NCI-H1105 (cell line): ENCODE measurements at places on chromosomes 11 and 22.

DNA sequence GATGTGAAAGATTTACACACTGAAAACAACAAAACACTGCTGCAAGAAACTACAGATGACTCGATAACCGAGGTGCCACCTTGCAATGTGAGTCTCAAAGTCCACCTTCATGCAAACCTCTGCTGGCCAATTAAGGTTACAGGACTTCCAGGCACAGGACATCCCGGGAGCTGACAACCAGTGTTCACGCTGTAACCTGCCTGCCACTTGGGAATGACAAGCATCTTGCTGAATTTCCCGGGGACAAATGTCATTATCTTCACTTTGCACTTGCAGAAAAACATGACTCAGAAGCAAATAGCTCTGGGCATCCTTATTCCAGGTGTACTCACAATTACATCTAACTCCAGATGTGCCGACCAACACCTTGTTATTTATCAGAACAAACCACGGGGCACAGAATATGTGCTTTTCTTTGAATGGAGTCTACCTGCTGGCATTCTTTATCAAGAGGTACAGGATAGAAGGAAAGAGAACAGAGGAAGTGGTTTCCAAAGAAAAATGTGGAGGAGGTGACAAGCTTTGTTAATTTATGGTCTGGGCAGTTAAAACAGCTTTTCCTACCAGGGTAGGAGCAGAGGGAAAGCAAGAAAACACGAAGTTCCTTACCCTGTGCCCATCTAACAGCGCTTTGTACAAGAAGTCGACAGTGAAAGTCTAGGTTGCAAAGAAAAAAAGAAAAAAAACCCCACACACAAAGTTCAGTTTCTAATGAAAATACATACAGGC lies 72.3 kb downstream of the SHANK2 start:
- no peak for DNase-seq

DNA sequence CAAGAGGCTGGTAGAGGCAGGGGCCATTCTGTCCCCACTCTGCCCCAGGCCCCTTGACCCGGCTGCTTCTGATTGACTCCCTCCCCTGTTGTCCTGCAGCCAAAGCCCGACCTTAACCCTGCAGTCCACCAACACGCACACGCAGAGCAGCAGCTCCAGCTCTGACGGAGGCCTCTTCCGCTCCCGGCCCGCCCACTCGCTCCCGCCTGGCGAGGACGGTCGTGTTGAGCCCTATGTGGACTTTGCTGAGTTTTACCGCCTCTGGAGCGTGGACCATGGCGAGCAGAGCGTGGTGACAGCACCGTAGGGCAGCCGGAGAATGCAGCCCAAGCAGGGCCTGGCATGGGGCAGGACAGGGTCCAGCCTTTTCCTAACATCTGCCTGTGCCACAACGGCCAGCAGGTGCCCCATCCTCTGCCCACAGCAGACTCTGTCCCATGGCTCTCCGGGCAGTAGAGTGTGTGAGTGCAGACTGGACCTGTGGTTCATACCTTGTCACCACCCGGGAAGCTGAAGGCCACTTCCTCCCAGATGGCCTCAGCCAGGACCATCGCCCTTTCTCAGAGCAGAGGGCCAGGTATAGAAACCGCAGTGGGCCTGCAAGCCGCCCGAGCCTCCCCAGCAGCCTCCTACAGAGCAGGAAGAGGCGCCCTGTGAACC lies 26.8 kb upstream of the MGAT3 start:
- no peak for DNase-seq

DNA sequence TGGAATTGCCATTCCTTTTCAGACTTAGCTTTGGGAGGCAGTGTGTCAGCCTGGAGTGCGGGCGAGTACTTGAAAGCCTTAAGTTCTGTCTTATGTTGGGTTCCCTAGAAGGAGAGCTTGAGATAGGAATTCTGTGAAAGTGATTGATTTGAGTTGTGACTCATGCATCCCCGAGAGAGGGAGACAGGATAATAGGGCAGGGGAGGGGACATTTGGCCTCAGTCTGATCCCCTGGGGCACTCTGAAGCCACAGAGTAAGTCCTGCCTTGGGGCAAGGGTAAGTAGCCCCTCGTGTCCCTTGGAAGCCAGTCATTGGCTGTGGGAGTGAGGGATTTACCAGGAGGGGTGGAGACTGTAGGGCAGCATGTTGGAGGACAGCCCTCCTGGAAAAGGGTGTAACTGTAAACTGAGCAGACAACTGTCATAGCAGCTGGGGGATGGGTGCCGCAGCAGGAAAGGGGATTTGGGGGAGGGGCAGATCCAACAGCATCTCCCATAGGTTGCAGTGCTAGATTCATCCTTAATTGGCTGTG lies 44.0 kb downstream of the KIAA1671 start:
- DNase-seq, result no peak

- DNase-seq, result no peak
These were observed 18.3 kb upstream of the RTCB start for GRCh38 chr22:32430352-32430751.

DNA sequence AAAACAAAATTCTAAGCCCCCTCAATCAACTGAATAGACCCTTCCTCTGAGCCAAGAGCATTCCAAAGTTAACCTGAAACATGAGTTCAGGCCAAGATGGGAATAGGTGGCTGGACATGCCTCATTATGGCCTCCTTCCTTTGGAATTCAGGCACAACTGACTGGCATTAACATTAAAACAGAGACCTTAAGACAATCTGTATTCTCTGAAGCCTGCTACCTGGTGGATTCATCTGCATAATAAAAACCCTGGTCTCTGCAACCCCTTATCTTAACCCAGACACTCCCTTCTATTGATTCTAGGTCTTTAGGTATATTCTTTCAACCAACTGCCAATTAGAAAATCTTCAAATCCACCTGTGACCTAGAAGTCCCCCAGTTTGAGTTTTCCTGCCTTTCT lies 66.3 kb downstream of the JRKL start:
- DNase-seq, result no peak

DNA sequence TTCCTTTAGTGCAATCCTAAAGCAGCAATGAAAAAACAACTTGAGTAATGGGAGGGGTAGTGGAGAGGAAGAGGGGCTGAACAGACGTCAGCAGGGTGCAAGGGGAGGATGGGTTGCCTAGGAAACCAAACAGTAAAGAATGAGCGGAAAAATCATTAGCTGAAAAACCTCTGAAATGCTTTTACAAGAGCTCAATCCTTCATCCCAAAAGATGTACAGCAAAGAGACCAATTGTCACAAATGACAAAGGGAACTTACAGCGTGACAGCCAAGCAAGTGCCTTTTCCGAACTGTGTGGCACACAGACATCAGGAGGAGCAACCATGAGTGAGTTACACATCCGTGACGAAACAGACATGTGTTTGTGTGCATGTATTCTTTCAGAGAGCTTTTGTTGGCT lies 104.6 kb downstream of the SIK3 start:
- no peak for DNase-seq

DNA sequence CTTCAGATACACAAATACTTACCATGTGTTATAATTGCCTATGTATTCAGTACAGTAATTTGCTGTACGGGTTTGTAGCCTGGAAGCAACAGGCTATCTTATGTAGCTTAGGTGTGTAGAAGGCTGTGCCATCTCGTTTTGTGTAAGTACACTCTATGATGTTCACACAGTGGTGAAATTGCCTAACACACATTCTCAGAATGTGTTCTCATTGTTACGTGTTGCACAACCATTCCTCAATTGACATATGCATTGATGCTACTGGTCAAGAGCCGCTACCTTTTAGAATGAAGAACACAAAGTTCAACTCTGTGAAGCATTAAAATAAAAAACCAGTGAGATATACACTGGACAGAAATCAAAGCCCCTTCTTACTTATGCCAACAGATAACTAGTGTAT lies 26.7 kb downstream of the SVIP start:
- no peak for DNase-seq

GRCh38 chr11:95599959-95600586 lies 189.5 kb downstream of the FAM76B start:
- no peak for DNase-seq

- no peak for DNase-seq
These were observed 23.7 kb downstream of the NCF4 start for GRCh38 chr22:36884349-36885158.

DNA sequence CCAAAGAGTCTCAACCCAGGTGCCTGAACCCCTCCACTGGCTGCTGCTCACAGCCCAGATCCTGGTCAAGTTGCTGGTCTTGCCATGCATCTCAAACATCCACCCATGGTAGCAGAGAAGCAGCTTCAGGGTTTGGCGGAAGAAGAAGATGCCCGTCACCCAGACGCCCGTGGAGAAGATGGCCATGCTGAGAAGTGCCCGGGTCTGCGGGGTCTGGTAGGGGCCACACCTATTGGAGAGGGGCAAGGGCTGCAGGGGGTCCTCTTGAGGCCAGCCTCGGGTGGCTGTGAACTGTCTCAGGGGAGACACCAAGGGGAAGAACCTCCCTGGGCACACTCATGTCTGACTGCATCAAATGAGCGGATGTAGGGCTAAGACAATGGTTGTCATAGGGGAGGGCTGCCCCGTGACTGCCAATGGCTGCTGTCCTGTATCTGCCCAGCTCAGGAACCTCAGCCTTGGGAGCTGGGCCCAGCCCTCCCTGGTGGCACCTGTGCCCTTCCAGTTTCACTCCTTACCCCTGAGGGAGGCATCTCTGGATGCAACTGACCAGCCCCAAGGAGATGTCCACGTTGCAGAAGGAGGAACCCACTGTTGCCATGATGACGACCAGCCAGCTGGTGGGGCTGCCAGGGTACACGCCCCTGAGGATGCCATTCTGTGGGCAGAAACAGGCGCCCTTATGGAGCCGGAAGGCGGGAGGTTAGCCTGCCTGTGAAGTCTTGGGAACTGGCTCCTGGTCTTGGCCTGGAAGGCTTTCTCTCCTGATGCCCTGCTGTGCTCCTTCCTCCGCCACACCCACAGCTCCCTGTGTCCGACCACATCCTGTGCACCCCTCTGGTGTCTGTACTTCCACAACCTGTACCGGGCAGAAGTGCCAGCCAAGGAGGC lies 1.2 kb downstream of the CPT1B start:
- no peak for DNase-seq

DNA sequence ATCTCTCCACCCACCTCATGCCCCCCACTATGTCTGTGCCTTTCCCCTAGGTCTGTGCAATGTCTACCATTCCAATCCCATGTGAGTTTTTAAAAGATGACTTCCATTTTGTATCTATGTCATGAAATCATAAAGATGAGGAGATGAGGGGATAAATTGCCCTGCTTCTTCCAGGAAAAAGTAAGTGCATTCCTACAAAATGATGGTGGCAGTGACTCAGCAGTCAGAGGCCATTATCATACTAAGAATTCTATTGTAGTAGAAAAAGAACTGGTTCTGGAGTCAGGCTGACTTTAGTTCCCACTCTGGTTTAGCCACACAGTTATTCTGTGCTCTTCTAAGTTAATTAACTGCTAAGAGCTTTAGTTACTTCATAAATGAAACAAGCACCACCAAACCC lies 89.6 kb upstream of the API5 start:
- no peak for DNase-seq

DNA sequence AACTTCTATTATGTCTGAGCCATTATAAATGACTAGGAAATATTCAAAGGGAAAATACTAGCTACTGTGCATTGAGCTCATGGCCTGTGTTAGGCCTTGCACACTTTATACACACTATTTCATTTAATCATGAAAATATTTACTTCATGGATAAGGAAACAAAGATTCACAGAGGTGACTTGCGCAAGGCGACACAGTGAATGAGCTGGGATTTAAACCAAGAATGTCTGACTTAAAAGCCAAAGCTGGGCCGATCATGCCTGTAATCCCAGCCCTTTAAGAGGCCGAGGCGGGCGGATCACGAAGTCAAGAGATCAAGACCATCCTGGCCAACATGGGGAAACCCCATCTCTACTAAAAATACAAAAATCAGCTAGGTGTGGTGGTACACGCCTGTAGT lies 231.5 kb downstream of the MIAT start:
- DNase-seq, result no peak

- no peak for DNase-seq
These were observed 52.6 kb downstream of the PITPNB start for GRCh38 chr22:27866135-27867084.

DNA sequence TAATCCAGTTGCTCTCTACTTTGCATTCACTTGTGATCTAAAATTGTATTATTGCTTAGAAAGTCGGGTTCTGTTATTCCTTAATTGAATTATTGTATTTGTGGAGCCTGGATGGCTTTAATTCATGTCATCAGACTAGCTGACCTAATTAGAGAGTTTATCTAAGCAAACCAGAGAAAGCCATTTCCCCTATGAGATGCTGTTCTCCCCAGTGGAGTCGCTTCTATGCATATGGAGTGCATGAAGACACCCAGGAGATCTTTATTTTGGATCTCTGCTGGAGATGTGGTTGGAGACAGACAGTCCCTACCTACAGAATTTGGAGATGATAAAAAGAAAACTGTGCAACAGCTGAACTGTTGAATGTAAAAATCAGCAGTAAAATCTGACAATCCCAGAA lies 45.2 kb upstream of the MYO18B start:
- no peak for DNase-seq

DNA sequence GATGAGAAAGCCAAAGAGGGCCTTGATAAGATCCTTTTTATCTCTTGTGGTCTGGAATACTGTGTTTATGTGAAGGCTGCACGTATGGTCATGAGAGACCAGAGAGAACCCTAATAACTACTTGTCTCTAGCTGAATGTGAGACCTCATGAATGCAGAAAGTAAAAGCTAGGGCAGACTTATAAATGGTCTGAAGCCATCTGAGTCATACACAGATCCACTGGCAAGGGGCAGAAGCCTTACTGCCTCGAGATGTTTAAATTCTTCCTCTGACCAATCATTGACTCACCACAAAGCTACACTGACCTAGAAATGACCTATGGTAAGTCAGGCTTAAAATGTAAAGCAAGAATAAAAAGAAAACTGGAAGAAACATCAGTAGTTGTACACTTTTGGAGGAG lies 22.7 kb upstream of the OR4B1 start:
- no peak for DNase-seq

DNA sequence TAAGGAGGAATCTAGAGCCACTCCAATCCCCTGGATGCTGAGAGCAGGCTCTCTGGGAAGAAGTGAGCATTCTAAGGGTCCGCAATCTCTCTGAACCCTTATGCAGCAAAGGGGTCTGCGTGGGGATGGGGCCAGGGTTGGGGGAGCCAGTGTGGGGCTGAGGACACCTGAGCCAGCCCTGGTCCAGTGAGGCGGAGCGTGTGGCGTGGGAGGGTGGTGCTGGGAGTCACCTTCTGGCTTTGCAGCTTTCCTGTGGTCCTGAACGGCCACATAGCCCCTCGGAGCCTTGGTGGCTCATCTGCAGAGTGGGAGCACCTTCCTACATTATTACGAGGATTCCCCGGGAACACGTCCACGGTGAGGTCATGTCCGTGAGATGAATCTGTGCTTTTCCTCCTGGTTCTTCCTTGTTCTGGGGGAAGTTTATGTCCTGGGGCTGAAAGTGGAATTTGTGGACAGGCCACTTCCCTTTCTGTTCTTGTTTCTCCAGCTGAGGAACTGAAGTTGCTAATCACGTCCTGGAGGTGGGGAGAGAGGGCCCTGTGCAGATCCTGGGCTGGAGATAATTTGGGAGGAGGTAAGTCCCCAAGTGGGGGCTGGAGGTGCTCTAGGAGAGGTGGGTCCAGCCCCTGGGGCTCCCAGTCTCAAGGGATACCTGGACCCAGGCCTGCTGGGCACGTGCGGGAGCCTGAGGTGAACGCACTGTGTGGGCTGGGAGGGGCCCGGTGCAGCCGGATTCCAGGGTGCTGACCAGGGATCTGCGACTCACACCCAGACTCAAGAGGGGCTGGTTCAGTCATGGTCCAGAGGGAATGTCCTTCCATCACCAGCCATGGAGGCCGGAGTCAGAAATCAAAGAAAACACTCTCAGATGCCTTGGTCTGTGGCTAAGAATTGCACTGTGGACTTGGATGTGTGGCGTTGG lies 6.1 kb downstream of the MRGPRE start:
- no peak for DNase-seq
